CD4-positive, alpha-beta memory T cell (primary cell): ENCODE measurements at places on chromosomes 2 and 18.
A peak's percentile ranks its signal among the peaks of the same experiment; 100 is the strongest.

DNA sequence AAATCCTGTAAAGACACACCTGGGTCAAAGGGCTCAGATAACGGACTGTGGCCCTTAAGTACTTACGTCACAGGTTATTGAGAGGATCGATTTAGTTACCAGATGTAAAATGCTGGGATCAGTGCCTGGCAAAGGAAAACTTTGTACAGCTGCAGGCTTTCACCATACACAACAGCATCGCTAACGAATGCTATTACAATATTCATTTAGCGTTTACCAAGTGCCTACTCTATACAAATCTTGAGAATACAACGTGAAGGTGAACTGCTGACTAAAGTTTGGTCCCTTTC, 619 bp upstream of the MSH6 start:
- no peak for DNase-seq

- DNase-seq, result no peak
These were observed 16.2 kb downstream of the TANC1 start for GRCh38 chr2:158984604-158985135.

DNA sequence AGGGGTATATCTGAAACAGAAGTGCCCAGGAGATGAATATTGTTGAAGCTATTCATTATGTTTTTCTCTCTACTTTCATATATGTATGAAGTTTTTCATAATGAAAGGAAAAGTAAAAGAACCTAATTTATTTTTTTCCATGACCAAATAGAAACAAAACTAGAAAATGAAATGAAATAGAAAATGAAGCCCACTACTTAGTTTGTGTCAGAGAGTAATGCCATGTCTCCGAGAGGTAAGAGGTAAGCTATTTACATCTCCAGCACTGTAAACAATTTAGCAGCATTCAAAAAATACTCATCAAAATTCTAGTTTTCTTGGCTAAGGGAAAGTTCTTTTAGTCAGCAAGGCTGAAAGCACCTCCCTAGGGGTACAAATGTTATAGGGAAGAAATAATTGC, 238.6 kb downstream of the PTH2R start:
- DNase-seq, result no peak

- no peak for DNase-seq
These were observed 33.7 kb downstream of the SH2D6 start for GRCh38 chr2:85452237-85452636.

DNA sequence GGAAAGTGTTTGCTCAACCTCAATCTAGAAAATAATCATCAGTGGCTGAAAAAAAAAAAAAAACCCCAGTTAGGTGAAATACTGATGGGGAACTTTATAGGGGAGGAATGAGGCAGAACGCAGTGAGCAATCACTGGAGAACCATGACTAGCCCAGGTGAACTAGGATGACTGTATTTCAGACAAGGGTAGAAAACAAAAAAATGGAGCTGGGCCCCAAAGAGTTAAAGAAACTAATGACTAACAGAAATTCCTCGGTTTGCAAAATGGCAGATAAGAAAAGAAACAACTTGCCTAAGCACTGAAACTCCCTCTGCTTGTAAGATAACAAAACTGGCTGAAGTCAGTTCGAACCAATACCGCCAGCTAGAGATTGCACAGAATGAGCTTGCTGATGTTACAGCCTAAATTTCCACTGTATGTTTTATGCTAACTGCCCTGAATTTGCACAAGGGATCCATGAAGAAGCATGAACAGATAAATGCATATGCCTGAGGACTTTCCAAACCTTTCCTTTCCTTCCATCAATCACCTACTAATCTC, 245.9 kb downstream of the METTL4 start:
- no peak for DNase-seq

- no peak for DNase-seq
These were observed 62.9 kb downstream of the ARHGAP15 start for GRCh38 chr2:143192106-143192505.

DNA sequence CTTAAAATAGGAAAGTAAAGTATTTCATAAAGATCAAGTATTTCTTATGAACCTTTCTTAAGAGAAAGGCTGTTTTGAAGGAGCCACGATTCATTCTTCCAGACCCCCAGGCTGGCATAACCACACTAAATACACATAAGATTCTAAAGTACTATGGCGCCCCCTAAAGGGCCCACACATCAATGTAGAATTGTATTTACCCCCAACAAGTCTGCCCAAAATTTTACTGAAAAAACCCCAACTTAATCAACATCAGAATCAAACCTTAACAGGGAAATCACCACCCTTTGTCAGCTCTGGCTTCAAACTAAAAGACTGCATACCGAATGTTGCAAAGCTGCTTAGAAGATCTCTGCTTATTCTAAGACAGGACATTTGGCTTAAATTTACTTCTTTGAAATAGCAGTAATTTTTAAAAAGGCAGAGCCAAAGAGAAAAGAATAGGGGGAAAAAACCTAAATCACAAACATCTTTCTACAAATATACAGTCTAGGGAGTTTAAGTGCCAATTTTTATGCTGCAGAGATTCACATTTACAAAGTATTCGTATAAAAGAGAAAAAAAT, 20.4 kb upstream of the BCL2 start:
- DNase-seq, result peak; percentile 50

DNA sequence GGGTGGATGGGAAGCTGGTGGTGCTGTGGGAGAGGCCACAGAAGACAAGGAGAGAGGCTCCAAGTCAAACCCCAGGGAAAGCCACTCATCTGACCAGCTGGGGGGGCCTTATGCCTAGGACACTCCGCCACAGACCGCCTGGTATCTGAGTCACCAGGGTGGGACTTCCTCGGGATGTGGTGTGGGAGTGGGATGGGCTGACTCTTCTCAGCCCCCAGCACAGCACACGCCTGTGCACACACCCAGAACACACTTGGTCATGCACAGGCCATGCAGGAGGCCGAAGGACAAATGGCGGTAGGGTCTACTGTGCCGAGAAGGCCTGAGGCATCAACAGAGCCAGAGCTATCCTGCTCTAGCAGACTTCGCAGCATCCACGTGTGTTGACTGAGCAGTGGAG, 136.4 kb downstream of the INHBB start:
- DNase-seq, result no peak

DNA sequence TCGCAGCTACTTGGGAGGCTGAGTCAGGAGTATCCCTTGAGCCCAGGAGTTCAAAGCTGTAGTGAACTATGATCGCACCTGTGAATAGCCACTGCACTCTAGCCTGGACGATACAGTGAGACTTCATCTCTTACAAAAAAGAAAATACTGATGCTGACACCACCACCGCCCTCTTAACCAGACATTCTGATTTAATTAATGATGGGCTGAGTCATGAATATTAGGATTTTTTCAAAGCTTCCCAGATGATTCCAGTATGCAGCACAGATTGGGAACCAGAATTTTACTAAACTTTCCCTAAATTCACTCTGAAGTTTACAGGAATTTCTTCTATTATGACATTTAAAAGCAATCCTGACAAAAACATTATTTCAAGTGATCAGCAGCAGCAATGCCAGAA, 130.1 kb downstream of the ERBB4 start:
- DNase-seq, result no peak

DNA sequence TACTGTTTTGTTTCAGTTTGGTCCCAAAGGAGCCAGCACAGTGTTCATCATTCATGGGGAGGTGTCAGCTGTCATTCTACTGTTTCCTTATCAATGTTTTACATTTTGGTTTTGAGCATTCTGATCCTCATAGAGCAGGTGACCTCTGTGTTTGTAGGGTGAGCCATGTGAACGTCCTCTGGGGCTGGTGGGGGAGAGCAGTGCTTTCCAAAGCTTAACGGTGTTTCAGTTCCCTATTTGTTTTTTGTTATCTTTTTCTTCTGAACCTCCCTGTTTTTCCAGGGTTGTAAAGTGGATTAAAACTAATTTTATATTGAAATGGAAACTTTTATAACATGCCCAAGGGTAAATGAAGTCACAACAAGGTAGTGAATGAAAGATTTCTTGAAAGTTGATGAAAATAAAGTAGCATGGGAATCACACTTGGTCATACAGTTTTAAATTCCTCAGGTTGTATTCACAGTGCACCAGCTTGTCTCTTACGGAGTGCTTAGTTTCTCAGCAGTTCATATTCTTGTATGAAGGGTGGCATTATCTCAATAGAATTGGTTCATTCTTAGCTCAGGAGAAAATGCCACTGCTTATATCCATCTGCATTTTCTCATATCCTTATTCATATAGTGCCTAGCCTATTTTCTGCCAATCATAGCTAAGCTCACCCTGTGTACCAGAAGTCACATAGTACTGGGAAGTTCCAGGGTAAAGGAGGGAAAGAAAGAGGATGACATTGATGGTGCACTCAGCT, 54.5 kb downstream of the MAP4K4 start:
- no peak for DNase-seq

DNA sequence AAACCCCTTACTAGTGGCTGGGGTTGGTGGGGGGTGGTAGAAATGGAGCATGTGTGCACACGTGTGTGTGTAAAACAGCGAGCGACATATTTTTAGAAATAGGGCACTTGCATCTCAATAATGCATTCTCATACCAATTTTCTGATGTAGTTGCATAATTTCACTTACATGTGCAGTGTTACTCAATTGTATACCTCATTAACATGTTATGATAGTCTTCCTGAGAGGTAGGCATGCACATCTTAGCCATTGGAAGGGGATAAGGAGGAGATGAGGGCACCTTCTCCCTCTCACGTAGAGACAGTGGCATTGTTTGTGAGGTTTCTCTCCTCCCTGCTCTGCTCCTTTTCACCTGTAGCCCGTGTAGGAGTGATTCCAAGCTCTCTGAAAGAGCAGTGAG, 44.6 kb upstream of the RND3 start:
- DNase-seq, result no peak

GRCh38 chr2:226308986-226309385, 490.6 kb downstream of the IRS1 start:
- DNase-seq, result no peak

GRCh38 chr2:172442072-172442895, 14.9 kb downstream of the ITGA6 start:
- peak; percentile 81 for DNase-seq

DNA sequence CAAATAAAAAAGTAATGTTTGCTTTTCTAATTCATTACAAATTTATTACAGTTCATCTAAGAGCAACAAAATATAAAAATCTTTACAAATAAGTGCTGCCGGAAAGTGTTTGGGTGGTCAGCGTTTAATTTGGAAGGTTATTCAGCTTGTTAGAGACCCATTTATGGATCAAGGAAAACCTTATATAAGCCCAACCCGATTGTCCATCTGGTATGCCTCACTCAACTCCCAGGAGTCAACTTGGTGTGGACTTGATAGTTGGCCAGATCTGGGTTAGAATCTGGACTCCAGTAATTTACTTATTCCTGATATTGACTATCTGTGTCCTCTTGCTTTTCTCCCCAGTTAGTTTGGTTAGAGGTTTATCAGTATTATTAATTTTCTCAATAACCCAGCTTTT, 106.2 kb downstream of the KCTD1 start:
- DNase-seq, result no peak

DNA sequence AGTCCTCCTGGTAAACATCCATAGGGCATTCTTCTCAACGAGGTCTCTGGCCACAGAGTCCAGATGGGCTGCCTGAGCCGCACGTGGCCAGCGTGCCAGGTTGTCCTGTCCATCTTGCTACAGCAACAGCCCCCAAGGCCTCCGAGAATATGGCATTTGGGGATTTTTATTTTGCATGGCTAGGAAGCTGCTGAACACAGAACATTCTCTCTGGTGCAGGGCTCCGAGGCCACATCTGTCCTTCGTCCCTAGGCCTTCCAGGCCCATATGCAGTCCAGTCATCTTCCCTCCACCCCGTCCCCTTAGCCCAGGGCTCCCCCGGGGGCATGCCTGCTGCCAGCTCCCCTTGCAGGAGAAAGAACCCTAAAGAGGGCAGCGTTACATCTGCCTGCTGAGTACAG, 2.3 kb downstream of the HDAC4 start:
- DNase-seq, result no peak

DNA sequence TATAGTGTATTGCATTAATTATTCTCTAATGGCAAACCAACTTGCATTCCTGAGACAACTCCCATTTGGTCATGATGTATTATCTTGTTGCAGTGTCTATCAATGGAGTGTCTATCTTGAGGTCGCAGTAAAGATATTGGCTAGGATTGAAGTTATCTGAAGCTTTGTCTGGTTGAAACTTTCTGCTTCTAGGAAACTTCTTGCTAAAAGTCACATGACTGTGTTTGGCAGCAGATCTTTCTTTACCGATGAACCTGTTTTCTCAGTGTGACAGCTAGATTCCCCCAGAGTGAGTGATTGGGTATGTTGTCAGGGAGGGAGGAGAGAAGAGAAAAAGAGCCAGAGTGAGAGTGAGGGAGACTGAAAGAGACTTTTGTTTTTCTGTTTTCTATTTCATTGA, 119.6 kb downstream of the QPCT start:
- DNase-seq, result no peak

GRCh38 chr2:63408530-63408929, 179.7 kb downstream of the WDPCP start:
- DNase-seq, result no peak

GRCh38 chr2:95296011-95296410, 1.1 kb upstream of the KCNIP3 start:
- DNase-seq, result no peak

- no peak for DNase-seq
These were observed 62.9 kb downstream of the ARHGAP28 start for GRCh38 chr18:6792391-6792790.

- no peak for DNase-seq
These were observed 426.4 kb upstream of the ID2 start for GRCh38 chr2:8255448-8255800.

GRCh38 chr2:229920011-229920641, 1.7 kb downstream of the TRIP12 start:
- peak; percentile 39 for DNase-seq

GRCh38 chr18:44792456-44793061, 111.9 kb downstream of the SETBP1 start:
- DNase-seq, result no peak

DNA sequence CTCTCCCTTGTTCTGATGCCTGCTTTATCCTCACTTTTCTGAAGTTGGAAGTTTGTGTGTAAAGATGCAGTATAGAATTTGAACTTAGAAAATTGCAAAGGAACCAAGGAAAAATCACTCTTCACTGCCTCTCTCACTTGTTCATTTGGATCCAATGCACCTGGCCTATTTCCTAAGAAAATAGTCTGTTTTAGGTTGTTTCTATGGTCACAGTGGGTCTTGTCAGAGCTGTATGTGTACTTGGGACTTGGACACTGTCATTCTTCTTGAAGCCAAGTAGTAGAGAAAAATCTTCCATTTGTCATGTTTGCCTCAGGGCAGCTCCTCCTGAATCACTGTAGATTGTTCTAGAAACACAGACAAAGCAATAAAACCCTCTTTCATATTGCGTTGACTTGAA, 80.3 kb upstream of the SESTD1 start:
- no peak for DNase-seq

GRCh38 chr18:26082475-26082874, 7.9 kb downstream of the SS18 start:
- DNase-seq, result no peak

- DNase-seq, result no peak
These were observed 25.1 kb downstream of the NOL10 start for GRCh38 chr2:10664652-10665051.

GRCh38 chr2:234448506-234449184, 48.2 kb downstream of the ARL4C start:
- DNase-seq, result no peak
